ENCODE measurements at places on chromosomes 3 and 15.

- no peak for DNase-seq
These were observed 153.9 kb downstream of the BBX start for GRCh38 chr3:107676469-107677309.

DNA sequence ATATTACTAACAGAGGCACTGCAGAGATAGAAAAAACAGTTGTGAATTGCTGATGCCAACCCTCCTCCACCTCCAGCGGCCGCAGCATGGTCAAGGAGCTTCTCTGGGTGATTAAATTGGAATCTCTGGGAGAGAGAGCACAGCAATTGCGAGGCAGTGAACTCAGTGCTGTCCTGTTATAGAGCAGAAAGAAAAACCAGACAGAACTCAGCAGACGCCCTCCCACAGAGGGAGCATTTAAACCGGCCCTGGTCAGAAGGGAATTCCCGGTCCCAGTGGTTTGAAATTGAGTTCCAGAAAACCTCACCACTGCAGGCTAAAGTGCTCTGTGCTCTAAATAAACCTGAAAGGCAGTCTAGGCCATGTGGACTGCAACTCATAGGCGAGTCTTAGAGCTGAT, 175.4 kb downstream of the SQOR start:
- DNase-seq = no peak

GRCh38 chr3:154274348-154274747, 49.9 kb downstream of the DHX36 start:
- no peak for DNase-seq

DNA sequence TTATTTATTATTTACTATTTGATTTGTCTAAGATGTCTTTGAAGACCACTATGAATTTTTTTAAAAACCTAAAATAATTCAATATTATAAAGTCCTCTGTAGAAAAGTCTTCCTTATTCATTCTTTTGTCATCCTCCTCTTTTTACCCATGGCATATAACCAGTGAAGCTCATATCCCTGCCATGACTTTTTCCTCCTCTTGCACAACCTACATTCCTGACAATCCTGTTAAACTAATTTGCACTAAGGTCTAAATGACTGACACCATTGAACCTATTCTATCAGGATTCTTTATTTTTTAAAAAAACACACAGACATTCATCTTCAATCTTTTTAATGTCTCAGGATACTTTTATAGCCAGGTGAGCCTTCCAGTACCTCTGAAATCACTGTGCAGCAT, 159.9 kb upstream of the SLC2A2 start:
- DNase-seq = no peak

- no peak for DNase-seq
These were observed 42.6 kb downstream of the ADAMTS9 start for GRCh38 chr3:64645243-64645642.
